Stimulated activated CD4-positive, alpha-beta T cell treated with anti-CD3 and anti-CD28 coated beads, TNF-alpha, amount 100 ng/mL, for 24 hours (primary cell): ENCODE measurements at places on chromosomes 4 and X.

DNA sequence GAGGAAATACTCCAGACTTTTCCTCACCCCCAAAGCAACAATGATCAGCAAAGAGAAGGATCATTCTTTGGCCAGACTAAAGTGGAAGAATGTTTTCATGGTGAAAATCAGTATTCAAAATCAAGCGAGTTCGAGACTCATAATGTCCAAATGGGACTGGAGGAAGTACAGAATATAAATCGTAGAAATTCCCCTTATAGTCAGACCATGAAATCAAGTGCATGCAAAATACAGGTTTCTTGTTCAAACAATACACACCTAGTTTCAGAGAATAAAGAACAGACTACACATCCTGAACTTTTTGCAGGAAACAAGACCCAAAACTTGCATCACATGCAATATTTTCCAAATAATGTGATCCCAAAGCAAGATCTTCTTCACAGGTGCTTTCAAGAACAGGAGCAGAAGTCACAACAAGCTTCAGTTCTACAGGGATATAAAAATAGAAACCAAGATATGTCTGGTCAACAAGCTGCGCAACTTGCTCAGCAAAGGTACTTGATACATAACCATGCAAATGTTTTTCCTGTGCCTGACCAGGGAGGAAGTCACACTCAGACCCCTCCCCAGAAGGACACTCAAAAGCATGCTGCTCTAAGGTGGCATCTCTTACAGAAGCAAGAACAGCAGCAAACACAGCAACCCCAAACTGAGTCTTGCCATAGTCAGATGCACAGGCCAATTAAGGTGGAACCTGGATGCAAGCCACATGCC is 89.7 kb downstream of the TET2 start:
- no peak for DNase-seq

- no peak for DNase-seq
Observed at GRCh38 chr4:88585917-88586316, 6.4 kb upstream of the HERC3 start.

DNA sequence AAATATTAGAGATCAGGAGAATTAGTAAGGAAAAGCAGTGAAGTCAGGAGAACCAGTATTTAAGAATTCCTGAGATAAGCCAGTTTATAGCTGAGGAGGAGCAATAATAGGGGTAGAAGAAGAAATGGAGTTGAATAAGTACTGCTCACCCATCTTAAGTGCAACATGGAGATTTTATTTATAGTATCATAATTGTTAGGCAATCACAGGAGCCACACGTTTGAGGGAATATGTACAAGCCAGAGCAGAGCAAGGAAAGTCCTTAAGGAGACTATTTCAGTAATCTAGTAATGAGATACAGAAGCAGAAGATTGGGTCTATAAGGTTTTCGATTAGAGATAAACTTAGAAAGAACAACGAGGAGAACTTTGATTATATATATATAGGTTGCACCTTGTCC is 145.0 kb downstream of the KDM6A start:
- no peak for DNase-seq

GRCh38 chr4:77859256-77859655 is 3.4 kb upstream of the MRPL1 start:
- DNase-seq, result no peak

GRCh38 chr4:109390115-109390768 is 43.4 kb upstream of the SEC24B start:
- DNase-seq, result no peak

DNA sequence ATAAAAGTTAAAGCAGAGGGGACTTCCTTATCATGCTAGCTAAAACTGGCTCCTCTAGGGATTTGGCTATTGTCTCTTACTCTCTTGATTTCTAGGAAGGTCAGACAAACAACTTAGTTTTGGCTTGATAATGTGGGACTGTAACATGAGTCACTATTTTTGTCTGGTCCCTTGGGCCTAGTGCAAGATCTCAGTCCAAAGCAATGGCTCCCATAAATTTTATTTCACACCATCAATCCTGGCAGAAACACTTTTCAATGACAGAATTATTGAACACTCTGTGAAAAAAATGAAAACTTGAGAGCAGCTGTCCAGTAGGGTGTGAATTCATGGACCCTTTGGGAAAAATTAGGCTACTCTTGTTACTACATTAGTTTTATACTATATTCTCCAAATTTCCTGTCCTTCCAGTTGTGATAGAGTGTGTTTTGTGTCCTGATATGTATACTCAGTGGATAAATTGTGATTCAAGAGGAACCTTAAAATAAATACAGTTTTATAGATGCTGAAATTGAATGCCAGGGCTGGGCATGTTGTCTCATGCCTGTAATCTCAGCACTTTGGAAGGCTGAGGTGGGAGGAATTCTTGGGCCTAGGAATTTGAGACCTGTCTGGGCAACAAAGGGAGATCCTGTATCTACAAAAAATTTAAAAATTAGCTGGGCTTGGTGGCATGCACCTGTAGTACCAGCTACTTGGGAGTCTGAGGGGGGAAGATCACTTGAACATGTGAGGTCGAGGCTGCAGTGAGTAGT is 10.8 kb upstream of the SNCA start:
- no peak for DNase-seq

GRCh38 chr4:181193131-181193930 is 1049.9 kb upstream of the TENM3 start:
- DNase-seq, result no peak

DNA sequence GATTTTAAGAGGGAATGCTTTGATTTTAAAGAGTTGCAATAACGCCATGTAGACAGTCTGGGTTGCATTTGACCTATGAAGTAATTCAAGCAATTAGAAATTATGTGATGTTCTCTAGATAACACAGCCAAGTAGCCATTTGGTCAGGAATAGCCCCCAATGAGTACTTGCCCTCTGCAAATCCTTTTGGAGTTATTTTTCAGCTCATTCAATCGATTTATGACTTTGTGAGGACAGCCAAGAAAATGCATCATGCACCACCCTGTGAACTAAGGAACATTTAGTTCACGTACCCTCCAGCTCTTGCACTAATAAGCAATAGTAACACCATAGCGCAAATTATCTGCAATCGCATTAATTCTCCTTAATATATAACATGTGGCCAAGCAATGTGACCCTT is 552.6 kb upstream of the INTU start:
- no peak for DNase-seq

DNA sequence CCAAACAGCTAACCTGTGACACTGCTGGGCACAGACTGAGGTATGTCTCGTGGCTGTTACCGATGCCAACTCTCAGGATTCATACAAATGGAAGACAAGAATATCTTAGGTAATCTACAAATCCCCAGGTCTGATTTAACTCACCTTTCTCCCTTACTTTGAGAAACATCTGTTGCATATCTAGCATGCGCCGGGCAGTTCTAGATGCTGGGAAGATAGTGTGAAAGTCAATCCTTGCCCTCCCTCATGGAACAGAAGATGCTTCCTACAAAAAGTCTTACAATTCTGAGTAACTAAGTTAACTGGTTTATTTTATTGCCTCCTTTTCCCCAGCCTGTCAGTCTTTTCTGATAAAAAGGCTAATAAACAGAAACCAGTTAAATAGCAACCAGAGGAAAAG is 212.2 kb upstream of the FAT1 start:
- no peak for DNase-seq

DNA sequence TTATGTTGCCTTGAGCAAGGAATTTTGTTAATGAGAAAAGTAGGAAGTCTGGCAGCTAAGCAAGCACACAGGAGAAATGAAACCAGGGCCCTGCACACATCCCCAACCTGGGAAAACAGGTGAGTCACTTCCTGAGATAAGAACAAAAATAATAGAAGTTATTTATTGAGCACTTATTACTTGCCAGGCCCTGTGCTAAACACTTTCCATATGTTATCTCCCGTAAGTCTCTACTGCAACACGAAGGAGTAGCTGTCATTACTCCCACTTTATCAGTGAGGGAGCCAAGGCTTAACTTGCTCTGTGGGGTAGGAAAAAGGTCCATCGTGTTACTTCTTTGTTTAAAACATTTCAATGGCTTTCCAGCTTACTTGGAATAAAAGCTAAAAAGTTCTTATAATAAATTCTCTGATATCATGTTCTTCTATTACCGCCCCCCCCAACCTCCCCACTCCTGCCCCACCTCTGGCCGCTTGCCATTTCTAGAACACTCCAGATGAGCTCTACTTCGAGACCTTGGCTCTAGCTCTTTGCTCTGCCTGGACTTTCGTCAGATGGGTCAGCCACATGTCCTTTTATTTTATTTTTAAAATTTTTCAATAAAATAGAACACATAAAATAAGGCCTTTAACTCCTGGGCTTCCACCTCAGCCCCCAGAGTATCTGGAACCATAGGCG is 36.3 kb upstream of the PLAC8 start:
- no peak for DNase-seq

DNA sequence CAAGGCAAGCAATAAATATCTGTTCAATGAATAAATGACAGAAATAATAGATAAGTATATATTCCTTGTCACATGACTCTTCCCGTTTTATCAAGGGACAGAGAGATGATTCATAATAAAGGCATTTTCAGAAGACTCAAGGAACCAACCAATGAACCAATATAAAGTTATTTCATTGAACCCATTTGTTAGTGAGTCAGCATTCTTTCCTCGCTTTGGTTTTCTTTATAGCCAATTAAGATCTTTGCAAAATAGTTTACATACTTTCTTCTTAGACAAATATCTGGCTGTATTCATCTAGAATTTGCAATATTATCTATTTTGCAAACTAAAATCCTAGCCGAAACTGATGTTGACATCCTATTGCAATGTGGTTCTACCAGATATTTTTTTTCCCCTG is 269.4 kb downstream of the IL15 start:
- no peak for DNase-seq

- no peak for DNase-seq
Observed at GRCh38 chr4:146261041-146261440, 46.7 kb downstream of the REELD1 start.

DNA sequence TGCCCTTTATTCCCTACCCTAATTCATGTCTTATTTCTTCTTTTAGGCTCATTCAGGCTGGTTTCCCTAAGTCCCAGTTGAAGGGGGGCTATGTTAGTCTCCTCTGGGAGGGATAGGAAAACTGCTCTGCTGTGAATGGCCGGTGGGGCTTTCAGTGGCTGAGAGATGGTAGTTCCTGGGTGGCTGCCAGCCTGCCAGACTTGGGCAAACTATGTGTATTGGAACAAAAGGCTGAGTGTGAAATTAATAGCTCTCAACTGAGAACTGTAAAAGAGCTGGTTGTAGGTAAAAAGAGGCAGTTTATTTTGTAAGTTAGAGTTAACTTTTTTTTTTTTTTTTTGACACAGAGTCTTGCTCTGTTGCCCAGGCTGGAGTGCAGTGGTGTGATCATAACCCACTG is 28.8 kb downstream of the ARHGAP10 start:
- no peak for DNase-seq

DNA sequence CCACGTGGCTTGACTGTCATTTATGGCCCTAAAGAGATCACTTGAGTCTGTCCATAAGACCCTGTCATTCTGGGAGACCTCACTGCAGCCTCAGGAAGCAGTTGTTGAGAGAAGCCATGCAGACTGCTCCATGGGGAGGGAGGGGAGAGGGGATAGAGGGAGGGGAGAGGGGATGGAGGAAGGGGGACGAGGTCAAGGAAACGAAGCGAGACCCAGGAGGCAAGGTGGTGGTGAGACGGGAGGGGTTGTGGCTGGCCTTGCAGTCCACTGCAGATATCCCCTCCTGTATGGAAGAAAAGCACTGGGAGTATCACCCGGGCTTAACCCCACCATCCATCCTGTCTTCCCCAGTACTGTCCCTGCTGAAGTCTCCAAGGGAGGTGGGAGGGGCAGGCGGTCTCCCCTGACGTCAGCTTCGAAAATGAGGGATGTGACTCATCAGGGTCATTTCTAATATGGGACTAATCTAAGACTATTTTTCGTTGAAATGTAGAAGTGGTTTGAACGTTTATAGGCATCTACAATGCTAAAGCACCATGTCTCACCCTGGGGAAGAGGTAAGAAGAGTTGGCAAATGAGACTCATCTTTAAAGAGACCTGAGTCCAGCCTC is 5.6 kb downstream of the TMEM255A start:
- no peak for DNase-seq

- DNase-seq, result no peak
Observed at GRCh38 chrX:31036895-31037294, 34.9 kb downstream of the FTHL17 start.

- DNase-seq, result no peak
Observed at GRCh38 chrX:103806862-103807474, 25.1 kb downstream of the RAB9B start.

DNA sequence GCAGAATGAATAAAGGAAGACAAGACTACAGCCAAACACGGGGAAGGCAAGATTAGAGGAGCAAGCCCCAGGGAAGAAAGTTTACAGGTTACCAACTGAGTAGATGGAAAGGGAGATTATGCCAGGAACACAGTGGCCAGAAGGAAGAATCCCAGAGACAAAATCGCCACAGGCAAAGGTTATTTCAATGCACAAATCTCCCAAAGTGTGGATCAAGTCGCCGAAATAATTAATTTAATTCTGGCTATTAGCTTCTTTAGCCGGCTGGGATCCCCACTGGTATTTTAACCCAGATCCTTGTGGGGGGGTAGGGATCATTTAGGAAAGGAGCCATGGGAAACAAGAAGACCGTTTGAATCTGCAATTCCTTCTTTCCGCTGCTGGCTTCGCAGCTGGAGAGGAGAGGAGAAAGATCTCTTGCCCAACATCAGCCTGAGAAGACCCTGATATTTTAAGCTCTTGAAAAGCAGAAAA is 171.0 kb downstream of the DHX15 start:
- no peak for DNase-seq

DNA sequence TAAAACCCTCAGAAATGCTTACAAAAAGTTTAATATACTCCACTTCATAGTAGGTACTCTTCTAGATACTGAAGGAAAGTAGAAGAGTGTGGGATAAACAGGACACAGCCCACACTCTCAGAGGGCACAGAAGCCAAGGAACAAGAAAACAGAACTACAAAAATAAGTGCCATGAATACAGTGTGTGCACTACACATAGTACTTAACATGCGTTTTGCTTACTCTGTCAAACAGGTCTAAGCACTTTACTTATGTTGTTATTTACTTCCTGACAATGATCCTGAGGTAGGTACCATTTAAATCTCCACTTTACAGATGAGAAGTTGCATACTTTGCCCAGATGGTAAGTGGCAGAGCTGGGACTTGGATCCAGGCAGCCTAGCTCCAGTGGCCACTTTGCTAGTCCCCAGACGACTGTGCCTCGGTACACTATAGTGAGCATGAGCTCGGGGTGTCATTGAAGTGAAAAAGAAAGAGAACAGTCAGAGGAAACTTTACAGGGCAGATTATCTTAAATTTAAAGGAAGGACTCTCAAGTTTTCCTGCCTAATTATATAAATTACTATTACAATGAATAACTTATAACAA is 120.3 kb downstream of the BANK1 start:
- DNase-seq, result no peak

DNA sequence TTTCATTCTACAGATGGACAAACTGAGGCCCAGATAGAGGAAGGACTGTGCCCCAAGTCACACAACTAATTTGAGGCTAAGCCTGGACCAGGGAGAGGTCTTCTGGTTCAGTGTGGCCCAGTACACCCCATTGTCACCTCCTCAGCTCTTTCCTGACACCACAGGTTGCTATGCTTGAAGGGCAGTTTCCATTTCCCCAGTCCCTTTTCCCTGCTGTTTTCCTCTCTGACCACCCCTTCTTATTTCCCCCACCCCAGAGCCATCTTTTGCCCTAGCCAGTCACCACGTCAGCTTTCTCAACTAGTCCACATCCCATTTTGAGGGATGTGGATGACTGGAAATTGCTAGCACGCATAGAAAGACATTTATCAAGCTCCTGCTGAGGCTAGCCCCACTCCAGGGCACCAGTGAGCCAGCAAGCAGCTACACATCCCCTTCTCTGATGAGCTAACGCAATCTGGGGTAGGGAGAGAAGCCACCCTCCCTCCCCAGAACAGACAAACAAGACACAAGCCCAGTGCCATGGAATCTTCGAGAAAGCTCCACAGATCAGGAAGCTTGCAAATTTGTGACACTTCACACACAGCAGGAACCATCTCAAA is 1.3 kb downstream of the GABRE start:
- no peak for DNase-seq
